CD4-positive, alpha-beta T cell treated with Interleukin-15 for 4 hours (primary cell): ENCODE measurements at places on chromosomes 1 and 21.
A peak's percentile ranks its signal among the peaks of the same experiment; 100 is the strongest.

- DNase-seq, result no peak
Measured at GRCh38 chr21:45341779-45342178, 54.1 kb upstream of the POFUT2 start.

GRCh38 chr1:247281001-247281574 lies 25.2 kb downstream of the VN1R5 start:
- no peak for DNase-seq

- DNase-seq, result no peak
Measured at GRCh38 chr1:158058237-158058985, 65.0 kb downstream of the KIRREL1 start.

DNA sequence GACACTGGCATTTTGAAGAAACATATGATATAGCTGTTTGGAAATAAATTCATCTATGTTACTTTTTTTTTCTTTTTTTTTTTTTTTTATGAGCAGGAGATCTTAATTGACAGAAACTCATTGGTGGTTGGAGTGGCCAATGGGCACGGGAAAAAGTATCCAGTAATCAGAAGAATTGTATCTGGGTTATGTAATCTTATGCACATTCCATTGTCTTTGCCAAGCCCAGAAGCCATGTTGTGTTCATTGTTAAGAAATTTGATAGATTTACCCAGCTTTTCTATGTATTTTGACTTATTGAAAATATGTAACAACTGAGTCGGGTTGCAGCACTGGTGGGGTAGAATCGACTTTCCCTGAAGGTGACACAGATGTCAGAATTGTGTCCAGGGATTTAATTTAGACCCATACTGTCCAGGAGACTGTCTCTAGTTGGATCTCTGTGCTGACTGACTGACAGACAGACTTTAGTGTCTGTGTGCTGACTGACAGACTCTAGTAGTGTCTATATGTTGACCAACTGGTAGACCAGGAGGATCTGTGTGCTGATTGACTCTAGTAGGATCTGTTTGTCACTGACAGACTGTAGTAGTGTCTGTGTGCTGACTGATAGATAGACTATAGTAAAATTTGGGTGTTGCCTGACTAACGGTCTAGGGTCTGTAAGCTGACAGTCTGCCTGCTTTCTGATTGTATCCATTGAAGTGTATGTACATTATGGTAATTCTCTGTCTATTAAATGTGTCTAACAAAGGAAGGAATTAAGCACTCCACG lies 12.3 kb upstream of the C4BPB start:
- no peak for DNase-seq

- no peak for DNase-seq
Measured at GRCh38 chr1:59443310-59443709, 146.4 kb downstream of the FGGY start.

- peak; percentile 67 for DNase-seq
Measured at GRCh38 chr1:92990828-92991227, 29.6 kb upstream of the DIPK1A start.

- DNase-seq, result no peak
Measured at GRCh38 chr1:155648207-155649147, 38.5 kb downstream of the MSTO1 start.

DNA sequence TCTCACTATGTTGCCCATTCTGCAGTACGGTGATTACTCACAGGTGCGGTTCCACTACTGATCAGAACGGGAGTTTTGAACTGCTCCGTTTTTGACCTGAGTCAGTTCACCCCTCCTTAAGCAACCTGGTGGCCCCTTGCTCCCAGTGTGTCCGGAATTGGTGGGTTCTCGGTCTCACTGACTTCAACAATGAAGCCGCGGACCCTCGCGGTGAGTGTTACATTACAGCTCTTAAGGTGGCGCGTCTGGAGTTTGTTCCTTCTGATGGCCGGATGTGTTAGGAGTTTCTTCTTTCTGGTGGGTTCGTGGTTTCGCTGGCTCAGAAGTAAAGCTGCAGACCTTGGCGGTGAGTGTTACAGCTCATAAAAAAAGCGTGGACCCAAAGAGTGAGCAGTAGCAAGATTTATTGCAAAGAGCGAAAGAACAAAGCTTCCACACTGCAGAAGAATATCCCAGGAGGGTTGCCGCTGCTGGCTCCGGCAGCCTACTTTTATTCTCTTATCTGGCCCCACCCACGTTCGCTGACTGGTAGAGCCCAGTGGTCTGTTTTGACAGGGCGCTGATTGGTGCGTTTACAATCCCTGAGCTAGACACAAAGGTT lies 17.6 kb upstream of the PARP1 start:
- peak; percentile 22 for DNase-seq

DNA sequence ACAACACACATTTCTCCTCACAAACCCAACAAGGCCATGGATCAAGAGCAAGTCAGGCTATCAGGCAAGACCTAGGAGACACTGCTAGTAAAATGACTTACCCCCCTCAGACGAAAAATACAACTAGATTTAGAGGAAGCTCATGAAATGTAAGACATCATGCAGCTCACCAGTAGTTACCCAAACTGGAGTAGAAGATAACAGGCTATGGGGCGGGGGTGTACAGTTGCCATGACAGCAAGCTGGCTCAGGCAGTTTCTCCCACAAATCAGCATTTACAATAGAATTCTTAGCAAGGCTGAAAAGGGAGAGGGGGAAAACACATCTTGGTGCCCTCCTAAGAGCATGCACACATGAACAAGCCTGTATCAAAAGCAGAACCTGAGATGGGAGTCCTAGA lies 13.9 kb downstream of the TPM3 start:
- DNase-seq, result no peak

DNA sequence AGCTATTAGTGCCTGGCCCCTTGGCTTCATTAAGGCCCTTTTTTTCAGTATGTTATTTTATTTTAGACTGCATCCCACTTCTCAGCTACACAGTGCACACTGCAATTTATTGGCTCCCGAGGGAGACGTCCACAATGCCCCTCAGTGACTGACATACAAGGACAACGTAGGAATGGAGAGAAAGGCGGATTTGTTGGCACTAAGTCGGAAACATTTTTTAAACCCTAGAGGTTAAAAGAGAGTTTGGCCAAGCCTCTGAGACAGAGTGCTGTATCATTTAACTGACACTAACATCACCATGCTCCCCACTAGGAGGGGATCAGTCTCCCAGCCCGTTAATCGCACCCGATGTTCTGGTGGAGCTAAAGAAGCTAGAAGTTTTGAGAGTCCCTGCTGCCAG lies 45.7 kb upstream of the FOXD3 start:
- no peak for DNase-seq

DNA sequence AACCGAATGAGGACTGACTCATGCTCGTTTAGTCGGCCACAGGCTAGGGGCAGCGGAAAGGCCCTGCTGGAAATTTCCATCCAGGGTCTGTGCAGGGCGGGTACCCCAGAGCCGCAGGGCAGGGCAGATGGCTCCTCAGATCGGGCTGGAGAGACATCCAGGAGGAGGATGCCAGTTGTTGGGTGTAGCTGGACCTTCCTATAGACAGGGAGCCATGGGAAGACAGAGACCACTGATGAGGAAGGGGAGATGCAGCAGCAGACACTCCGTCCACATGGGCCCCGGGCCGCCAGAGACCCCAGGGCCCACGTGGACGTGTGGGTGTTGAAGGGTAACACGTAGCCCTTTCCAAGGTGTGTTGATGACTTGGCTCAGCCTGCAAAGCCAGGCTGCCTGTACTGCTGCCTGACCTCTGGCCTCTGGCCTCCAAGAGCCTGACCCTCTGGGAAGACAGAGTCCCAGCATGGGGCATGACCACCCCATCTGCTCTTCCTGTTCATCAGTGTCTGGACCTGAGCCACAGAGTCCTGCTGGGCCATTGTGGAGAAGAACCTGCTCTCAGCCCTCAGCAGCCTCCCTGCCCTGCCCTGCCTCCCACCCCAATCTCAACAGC lies 4.8 kb downstream of the GNG4 start:
- no peak for DNase-seq

- DNase-seq, result no peak
Measured at GRCh38 chr1:161188381-161188780, 10.5 kb downstream of the ADAMTS4 start.

DNA sequence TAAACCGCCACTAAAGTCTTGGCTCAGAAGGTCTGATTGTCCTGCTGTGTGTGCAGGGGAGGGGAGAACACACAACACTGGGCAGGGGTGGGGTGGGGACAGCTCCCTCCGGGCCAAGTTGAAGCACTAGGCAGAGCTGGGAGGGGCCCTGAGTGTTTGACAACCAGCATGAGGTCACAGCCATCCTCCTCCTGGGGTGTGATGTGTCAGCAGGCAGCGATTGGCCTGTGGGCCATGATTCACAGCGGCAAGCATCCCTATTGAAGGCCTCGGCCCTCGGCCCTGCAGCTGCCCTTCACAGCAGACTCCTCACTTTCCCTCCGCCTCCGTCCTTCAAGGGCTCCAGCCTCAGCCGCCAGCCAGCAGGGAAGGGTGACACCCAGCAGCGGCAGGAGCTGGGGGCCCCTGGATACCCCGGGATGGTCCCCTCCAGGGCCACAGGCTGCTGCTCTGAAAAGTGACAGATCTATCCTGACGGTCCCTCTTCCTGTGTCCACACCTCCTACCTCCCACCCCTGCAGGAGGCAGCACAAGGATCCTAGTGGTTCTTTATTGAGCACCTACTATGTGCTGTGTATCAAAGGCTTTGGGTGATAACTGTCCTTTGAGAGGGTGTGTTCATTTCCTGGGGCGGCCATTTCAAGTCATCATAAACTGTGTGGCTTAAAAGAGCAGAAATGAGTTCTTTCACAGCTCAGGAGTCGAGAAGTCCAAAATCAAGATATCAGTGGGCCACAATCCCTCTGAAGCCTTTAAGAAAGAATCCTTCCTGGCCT lies 66.0 kb upstream of the SLC25A33 start:
- DNase-seq, result no peak

DNA sequence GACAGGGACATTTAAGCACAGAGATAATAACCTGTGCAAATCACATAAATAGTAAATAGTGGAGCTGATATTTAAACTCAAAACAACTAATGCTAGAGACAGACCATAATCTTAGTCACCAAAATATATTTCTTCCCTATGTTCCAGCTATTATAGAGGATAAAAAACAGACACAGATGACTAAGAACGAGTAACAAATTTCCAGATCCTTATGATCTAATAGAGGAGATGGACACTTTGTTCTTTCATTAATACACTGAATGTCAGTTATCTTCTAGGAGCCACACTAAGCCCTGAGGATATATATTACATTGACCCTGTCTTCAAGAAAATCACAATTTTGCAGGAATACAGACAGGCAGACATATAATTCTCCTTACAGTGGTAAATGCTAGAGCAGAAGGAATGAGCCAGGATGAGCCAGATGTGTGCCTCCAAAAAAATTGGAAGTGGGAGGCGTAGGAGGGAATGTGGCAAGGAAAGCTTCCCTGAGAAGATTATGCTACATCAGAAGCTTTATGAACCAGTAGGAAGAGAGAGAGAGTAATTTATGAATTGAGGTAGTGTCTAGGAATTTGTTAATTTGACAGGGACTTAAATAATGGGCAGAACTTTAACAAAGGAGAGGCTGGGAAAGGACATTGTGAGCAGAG lies 395.4 kb upstream of the BEND5 start:
- no peak for DNase-seq

- no peak for DNase-seq
Measured at GRCh38 chr21:36321325-36322082, 1.5 kb downstream of the MORC3 start.
